ENCODE measurements at places on chromosomes 16 and 17. TPM values are rescaled to one million over a fixed set of nuclear protein-coding genes. Genes with fewer than 3 reads are reported as not detected.

DNA sequence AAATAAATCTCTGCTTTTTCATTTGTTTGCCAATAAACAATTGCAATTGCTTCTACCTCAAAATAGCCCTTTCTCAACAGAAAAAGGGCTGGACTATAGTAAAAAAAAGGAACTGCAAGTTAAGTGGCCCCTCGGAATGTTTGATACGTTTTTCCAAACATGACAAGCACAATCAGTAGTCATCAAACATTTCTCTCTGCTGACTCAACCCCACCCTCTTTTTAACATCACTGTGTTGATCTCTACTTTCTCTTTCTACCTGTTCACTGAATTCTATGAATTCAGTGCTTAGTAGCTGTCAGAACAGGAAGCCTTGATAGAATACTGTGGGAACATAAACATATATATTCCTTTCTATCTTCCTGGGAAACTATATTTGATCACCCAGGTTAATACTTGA lies 116.5 kb upstream of the AXIN2 start:
- no peak overlapping the region for H3K27ac ChIP-seq
- H3K36me3 ChIP-seq, result no peaks in the 10 kb centered on the region
- peaks cover 5% of the 10 kb centered on the region for H3K4me1 ChIP-seq
- DNase-seq, result no peak
- no peak overlapping the region for H3K4me3 ChIP-seq
- H3K27me3 ChIP-seq, result no peaks in the 10 kb centered on the region

DNA sequence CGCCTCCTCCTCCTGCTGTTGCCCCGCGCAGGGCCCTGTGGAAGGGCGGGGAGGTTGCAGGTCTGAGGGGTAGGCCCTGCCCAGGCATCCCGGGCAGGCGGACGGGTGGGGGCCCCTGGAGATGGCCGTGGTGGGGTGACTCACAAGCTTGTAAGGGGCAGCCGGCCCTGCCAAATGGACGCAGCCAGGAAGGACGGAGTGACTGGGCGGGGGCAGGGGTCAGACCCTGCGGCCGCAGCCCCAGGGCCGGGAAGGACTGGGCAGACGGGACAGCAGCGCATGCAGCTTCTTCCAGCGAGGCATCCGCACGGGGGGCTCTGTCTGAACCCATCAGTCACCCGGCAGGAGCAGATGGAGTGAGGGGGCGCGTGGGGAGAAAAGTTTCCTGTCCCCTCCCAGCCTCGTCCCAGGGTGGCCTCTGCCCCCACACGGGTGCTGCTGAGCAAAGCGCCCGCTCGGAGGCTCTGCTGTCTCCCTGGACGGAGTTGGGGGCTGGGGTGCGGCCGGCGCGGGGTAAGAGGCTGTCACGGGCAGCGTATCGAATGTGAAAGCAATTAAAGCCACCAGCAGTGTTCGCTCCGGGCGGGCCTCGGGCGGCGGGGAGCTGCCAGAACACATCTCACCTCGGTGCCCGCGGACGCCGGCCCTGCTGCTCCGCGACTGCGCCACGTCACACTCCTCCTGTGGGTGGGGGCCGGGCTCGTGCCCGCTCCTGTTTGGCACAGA lies 5.4 kb upstream of the PRR35 start:
- no peaks in the 10 kb centered on the region for H3K4me1 ChIP-seq
- peaks cover 7% of the 10 kb centered on the region for H3K27me3 ChIP-seq
- no peak overlapping the region for H3K4me3 ChIP-seq
- H3K36me3 ChIP-seq, result no peaks in the 10 kb centered on the region
- no peak for DNase-seq
- H3K27ac ChIP-seq, result no peak overlapping the region

GRCh38 chr16:27226476-27226875 lies 23.1 kb downstream of the KDM8 start:
- H3K36me3 ChIP-seq, result peaks cover 60% of the 10 kb centered on the region
- peaks cover 60% of the 10 kb centered on the region for H3K4me1 ChIP-seq
- no peaks in the 10 kb centered on the region for H3K27me3 ChIP-seq
- H3K4me3 ChIP-seq, result no peak overlapping the region
- H3K27ac ChIP-seq, result peak overlapping the region; percentile 67
- DNase-seq, result no peak

GRCh38 chr17:15180121-15180561 lies 85.0 kb downstream of the PMP22 start:
- no peak overlapping the region for H3K27ac ChIP-seq
- no peak overlapping the region for H3K4me3 ChIP-seq
- no peaks in the 10 kb centered on the region for H3K36me3 ChIP-seq
- no peak for DNase-seq

The TMC8 gene
- 364 TPM for total RNA-seq

Data from activated CD4-positive, alpha-beta T cell treated with anti-CD3 and anti-CD28 coated beads, Interleukin-2, amount 10 ng/mL, durations not matched to agents 7 days and 5 days (primary cell).